ENCODE measurements at places on chromosomes 2 and 18.
A peak's percentile ranks its signal among the peaks of the same experiment; 100 is the strongest.

GRCh38 chr2:40394597-40394996, 57.3 kb downstream of the SLC8A1 start:
- no peak for DNase-seq

DNA sequence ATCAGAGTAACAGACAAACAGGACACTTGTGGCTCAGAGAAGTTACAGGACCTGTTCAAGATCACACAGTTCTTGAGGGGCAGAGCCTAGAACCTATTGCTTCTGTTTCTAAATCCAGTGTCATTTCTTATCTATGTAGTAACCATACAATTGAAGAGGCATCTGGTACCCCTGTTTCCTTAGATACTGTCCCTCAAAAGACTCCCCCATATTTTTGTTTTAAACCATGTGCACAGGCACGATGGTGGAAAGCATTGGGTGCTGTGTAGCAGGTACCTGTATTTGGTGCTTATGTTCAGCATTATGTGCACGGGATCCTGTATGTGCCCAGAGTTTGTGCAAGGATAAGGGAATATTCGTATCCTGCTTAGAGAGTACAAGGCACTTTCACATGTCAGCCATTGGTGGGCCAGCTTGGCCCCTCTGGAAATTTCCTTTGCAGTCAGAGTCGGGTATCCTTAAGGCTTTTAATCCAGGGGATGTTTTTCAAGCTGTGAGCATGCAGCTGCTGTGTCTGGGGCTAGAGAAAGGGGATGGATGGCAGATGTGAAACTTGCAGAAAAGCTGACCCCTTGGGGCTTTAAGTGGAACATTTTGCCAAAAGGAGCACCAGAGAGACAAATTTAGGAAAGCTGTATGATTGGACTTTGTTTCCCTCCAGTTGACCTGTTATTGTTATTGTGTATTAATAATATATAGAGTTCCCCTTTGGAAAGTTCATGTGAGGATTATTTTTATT, 2.1 kb downstream of the LBH start:
- DNase-seq, result peak; percentile 69

GRCh38 chr2:136139631-136140030, 21.7 kb upstream of the CXCR4 start:
- no peak for DNase-seq

- no peak for DNase-seq
These were observed 19.1 kb upstream of the STPG4 start for GRCh38 chr2:47173986-47174732.

GRCh38 chr2:10252224-10252623, 50.5 kb upstream of the HPCAL1 start:
- DNase-seq, result no peak

DNA sequence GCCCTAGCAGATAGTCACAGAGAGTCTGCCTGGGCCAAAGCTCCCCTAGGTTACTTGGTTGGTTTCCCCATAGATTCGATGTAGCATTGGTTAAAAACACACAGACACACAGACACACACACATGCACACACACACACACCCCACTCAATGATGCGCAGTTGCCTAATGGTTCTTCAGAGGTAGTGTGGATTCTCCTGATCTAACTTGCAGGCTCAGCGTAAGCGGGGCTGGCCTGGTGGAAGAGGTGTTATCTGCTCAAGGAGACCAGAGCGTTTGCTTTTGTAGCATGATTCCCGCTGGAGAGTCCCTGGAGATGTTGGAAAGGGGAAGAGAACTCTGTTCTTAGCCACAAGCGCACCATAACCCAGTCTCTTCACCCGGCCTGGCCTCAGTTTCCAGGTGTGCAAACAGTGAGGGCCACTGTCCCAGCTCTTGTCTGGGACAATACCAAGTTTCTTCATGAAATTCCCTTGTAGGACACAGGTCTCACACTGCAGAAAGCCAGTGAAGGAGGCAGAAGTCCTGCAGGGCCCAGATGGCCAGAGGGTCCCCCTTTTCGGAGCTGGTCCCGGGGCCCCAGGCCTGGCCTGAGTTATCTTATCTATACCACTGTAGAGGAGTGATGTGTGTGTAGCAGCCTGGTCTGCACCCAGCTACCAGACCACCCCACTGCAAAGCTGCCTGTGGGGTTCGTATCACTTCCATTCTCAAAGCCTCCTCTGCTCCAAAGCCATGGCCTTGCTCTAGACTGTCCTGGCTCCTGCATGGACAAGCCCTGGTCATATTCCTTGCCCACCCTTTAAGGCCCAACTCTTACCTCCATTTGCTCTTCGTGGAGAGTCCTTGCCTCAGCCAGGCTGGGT, 3.7 kb downstream of the ACKR3 start:
- no peak for DNase-seq

DNA sequence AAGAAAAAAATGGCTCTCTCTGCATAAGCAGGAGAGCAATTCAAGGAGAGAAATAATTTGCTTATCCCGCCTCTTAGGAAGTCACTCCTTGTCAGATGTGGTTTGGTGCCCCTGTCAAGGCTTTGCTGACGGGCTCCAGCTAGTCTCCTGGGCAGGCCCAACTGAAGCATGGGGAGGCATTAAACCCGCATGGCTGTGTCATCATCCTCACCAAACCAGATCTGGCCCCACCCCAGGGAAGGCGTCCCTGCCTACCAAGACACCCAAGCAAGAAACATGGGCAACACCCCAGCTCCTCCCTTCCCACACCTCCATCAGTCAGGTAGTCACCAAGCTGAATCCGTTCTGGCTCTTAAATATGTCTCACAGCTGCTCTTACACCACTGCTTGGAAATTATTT, 108.0 kb downstream of the SGPP2 start:
- DNase-seq, result no peak

- DNase-seq, result no peak
These were observed 40.1 kb downstream of the EPB41L3 start for GRCh38 chr18:5503740-5504139.

DNA sequence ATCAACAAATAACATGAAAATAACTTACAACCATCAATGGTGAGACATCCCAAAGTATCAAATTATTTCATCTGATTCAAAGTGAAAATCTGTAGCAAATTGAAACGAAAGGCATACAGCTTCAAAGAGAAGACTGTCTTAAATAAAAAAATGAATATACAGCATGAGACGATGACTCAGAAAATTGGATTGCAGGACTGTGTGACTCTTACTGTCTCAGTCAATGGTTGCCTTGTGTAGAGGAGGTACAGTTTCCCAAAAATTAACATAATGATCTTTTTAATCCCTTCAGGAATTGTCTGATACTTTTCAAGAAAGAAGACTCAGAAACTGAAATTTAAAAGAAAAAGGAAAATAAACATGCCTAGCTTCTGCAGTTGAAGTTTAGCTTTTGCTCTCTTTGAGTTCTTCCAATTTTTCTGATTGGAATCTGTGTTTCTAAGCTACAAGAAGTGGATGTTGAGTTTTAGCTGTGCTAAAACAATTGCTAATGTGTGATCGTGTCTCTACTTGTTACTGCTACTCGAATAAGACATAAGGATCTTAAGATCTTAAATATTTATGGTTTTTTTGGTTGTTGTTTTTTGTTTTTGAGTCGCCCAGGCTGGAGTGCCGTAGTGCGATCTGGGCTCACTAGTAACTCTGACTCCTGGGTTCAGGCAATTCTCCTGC, 41.1 kb upstream of the EPB41L3 start:
- DNase-seq, result no peak

DNA sequence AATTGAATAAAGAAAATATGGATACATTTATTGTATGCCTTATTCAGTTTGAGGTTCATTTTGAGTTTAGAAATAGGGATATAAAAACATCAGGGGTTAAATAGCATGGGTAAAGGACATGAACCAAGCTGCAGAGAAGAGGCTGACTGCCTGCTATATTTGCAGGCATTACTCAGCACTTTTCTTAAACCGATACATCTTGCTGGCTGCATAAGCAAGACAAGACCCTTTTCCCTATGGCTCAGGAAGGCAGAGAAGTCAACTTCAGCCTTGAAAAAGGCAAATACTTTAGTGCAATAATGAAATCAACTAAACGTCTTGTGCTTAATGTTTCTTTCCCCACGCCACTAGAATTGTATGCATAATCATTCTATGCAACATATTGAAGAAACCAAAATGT, 36.4 kb downstream of the SCN1A start:
- DNase-seq, result no peak

GRCh38 chr18:74617486-74617885, 19.8 kb downstream of the ZNF407 start:
- no peak for DNase-seq

GRCh38 chr2:24894750-24895149, 25.3 kb downstream of the ADCY3 start:
- no peak for DNase-seq

DNA sequence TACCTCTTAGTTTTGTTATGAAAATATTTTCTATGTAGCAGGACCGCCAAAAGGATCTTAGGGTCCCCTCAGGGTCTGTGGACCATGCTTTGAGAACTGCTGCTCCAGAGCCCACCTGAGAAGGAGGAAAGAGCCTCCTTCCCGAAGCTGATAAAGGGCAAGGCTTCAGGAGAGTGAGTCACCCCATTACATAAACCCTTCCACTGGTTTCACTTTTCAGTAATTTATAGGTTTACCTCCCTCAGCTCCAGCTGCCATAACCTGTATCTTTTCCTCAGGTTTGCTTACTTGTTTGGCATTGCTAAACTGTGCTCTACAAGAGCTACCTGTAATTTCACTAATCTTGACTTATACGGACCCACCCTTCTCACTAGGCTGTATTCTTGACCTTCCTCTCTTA, 6.6 kb downstream of the TTLL4 start:
- no peak for DNase-seq

GRCh38 chr2:68448671-68449653, 18.1 kb downstream of the FBXO48 start:
- no peak for DNase-seq

DNA sequence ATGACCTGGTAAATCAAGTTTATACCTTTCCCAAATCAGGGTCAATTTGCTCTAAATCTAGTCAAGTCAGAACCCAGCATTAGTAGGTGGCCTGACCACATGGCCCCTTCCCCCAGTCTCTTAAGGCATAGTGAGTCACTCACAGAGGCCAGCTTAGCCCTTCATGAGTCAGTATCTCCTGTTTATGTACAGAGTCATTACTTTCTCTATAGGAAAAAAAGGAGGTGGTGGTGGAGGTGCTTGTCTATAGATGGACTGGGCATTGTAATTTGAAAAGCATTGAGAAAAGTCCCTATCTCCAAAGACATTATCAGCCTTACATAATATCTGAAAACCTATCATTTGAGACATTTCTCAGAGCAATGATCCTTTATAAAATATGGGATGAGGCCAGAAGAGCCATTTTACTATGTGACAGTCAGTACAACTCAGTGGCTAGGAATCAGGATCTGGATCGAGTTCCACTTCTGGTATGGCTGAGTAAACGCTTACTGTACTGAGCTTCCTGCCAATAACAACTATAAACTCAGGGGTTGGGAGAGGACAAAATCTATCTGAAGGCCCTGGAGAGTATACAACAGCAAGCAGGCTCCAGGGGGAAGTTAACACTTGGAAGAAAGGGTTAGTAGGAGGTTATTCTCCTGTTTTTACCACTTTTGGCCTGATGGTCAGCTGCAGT, 22.5 kb upstream of the SIGLEC15 start:
- DNase-seq, result peak; percentile 99

DNA sequence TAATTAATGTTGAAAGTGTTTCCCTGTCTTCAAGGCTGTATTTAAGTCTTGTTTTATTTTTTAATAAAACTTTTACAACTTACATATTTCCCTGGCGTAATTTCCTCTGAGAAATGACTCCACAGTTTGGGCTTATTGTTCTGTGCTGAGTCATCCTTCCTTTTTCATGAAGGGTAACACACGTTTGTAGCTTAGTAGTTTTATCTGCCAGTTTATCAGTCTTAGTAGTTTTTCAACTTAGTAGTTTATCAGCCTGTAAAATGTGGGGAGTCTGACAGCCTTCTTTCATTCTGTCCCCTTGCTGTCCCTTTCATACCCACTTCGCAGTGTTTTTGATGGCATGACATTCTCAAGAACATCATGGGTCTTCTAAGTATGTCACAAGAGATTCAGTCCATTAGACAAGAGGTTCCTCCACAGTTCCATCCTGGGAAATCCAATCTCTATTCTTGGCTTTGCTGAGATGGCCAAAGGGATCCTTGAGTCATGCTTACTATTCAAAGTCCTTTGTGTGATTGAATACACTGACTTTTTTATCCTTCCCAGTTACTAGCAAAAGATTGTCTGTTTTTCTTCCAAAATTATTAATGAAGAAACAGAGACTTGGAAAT, 60.0 kb upstream of the SGPP2 start:
- peak; percentile 19 for DNase-seq

Measured in LHCN-M2 (cell line).